Activated CD4-positive, alpha-beta T cell treated with anti-CD3 and anti-CD28 coated beads, Interleukin-2, amount 50 U/mL, for 24 hours (primary cell): ENCODE measurements at places on chromosomes 11 and 22.

- no peak for DNase-seq
These were observed 581.7 kb upstream of the ARHGAP42 start for GRCh38 chr11:100105255-100105981.

- peak; percentile 55 for DNase-seq
These were observed 30.5 kb downstream of the CTNND1 start for GRCh38 chr11:57792060-57792541.

DNA sequence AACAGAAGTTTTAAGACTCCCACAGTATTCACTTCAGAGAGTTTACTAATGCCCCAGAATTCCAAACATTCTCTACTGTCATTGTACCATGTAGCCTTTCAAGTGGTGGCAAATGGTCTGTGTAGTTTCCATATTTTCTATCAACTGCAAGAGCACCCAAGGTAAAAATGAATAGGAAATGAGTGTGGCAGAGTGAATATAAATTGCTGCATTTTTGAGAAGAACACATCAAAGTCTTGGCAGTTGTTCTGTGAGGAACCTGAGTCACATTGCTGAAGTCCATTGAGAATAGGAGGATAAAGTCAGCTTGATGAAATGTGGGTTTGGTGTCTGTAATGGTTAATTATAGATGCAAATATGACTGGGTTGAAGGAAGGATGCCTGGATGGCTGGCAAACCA is 193.6 kb downstream of the AASDHPPT start:
- DNase-seq = no peak

- DNase-seq = no peak
These were observed 69.2 kb downstream of the GDPD4 start for GRCh38 chr11:77232242-77232641.

GRCh38 chr11:106309070-106309684 is 231.7 kb downstream of the AASDHPPT start:
- no peak for DNase-seq

- DNase-seq = peak; percentile 19
These were observed 65.2 kb upstream of the CECR2 start for GRCh38 chr22:17303840-17304779.

DNA sequence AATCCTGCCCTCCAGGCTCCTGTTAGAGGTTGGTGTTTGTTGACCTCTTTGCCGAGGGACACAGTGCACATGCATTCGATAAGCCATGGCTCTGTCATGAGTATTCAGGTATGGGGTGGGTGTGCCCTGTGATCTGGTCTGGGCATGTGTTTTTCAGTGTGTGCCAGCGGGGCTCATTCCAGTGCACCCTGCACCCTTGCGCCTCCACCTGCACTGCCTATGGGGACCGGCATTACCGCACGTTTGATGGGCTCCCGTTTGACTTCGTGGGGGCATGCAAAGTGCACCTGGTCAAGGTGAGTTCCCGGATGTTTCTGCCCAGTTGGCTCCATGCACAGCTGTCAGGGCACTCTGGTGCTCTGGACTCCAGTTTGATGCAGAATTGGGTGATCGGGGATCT is 44.2 kb downstream of the OTOG start:
- no peak for DNase-seq

DNA sequence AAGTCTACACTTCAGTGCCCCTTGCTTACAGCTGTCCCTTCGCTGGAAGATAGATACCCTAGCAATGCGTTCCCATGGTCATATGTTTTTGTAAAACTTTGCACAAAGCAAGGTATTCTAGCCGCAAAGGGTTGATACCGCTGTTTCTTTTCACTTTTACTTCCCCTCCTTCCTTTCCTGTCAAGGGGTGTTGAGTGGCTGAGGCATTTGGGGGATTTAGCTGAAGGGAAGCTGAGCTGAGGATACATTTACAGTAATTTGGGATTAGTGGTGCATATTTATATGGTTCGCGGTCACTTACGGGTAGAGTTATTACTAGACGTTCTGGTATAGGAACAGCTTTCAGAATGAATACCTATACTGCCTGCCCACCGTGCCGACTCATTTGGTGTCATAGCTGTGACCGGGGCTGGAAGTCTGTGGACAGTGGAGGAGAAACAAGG is 86.9 kb upstream of the WNT11 start:
- no peak for DNase-seq

GRCh38 chr22:43292630-43293018 is 50.5 kb downstream of the SCUBE1 start:
- DNase-seq = no peak

DNA sequence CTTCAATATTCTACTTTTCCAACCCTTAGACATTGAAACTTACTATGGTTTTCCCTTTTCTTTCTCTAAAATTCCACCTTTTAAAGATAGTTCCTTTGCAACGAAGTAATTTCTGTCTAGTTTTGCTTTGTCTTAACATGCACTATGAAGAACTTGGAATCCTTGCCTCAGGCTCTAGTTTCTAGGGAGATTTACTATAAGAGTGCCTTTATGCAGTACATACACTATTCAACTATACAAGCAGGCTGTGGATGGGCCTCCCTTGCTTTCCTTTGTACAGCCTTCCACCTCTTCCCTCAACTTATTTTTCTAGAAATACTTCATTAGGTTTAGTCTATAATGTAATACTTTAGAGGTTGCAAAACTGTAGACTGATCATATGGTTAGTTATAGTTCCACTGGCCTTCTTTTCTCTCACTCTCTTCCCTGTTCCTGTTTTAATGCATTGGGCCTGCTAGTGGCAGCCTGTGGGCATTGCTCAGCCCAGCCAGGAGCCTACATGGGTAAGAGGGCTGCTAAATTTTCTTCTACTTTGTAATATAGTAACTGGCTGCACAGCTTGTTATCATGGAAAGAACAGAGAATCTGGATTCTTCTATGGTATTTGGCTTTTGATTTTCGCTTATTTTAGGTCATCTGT is 100.2 kb downstream of the C11orf87 start:
- no peak for DNase-seq

DNA sequence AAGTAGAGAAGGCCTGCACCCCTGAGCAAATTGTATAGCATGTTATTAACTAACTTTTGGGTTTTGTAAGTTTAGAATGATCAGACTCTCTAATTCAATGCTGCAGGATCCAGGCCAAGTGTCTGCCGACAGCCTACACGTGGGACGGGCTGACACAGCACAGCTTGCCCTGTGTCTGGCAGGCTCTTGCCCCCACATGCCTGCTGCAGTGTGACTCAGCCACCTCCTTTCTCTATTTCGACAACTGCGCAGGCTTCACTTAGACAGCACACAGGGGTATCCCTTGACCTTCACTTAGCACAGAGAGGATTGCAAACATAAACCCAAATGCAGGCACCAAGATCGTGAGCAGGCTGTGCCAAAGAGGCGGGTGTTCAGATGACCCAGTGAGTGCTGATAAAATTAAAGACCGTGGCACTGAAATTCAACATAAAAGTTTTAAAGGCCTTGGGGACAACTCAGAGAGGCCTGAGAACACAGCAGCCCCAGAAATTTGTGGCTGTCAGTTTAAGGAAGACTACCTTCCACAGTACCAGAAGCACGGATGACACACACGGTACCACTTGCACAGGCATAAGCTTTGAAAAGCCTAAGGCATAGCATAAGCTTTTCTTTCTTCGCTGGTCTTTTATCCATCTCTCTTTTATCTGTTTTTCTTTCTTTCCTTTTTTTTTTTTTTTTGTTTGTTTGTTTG is 37.8 kb downstream of the SCN3B start:
- DNase-seq = no peak

DNA sequence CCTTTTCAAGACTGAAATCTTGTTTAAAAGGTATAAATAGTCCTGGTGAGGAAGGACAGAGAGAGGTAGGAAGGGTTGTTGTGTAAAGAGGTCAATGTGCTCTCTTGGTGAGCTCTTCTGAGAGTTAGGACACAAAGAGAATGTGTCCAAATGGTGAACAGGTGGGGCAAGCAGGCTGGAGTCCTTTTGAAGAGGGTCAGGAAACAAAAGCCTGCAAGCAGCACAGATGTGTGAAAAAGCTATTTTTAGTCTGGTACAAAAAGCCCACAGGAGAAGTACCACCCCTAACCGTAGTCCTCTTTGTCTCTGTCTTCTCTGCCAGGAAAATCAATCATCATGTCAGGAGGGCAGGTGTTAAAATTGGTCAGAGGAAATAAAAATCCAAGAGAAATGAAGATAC is 54.4 kb upstream of the SYN3 start:
- no peak for DNase-seq

DNA sequence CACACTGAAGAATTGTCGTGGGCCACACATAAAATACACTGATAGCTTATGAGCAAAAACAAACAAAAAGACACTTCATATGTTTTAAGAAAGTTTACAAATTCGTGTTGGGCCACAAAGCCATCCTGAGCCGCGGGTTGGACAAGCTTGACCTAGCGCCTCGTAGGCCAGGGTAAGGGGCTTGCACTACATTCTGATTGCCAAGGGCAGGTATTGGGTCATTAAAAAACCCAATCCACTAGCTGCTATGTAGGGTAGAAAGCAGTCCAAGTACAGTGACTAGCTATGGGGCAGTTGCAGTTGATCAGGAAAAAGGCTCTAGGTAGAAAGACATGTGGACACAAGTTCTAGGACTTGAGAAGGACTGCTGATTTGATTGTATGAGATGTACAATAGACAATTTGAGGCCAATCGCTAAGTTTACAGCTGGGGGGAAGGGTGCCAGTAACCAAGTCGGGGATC is 14.0 kb downstream of the KDELR3 start:
- no peak for DNase-seq

- no peak for DNase-seq
These were observed 1127.4 kb upstream of the CCDC90B start for GRCh38 chr11:84413549-84413948.

- DNase-seq = no peak
These were observed 63.2 kb downstream of the ZBTB16 start for GRCh38 chr11:114122686-114123085.

- no peak for DNase-seq
These were observed 80.1 kb downstream of the GAB2 start for GRCh38 chr11:78337554-78337924.

DNA sequence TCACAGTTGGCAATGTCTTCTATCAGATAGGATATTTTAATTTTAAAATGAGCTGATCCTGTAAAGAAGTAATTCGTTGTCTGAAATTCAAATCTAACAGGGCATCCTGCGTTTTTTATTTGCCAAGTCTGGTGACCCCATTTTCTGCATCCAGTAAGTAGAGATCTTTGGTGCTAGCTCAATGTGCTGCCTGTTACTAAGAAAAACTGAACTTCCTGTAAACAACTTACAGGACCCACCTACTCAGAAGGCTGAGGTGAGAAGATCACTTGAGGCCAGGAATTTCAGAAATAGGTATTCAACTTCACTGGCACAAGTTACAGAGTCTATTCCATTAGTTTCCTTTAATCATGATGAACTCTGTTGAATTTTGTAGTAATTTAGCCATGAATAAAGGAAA is 4.0 kb downstream of the ARL14EP start:
- no peak for DNase-seq
